ENCODE measurements at places on chromosomes 7 and 10.

GRCh38 chr10:32348297-32349198 is 1.6 kb upstream of the EPC1 start:
- DNase-seq: no peak

DNA sequence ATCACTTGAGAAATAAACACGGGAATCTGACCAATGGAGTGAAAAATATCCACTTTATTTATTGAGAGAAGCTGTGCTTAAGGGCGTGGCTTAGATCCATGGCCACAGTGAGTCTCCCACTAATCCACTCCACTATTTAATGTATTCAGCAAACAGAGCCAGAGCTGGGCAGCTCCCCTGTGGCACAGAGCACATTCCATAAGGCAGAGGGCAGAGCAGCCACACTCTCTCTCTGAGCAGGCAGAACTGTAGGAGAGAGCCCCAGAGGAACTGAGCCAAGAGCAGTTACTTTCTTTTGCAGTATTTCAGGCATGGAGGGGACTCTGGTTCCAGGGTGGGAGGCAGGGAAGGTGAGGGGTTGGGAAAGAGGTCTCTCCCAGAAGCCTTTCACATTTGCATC is 106.0 kb downstream of the GALNT17 start:
- no peak for DNase-seq

GRCh38 chr7:33547880-33548279 is 357.5 kb upstream of the BMPER start:
- no peak for DNase-seq

GRCh38 chr10:77661100-77661499 is 23.5 kb upstream of the KCNMA1 start:
- no peak for DNase-seq

- DNase-seq: no peak
Observed at GRCh38 chr7:95501261-95501832, 15.6 kb downstream of the ASB4 start.

DNA sequence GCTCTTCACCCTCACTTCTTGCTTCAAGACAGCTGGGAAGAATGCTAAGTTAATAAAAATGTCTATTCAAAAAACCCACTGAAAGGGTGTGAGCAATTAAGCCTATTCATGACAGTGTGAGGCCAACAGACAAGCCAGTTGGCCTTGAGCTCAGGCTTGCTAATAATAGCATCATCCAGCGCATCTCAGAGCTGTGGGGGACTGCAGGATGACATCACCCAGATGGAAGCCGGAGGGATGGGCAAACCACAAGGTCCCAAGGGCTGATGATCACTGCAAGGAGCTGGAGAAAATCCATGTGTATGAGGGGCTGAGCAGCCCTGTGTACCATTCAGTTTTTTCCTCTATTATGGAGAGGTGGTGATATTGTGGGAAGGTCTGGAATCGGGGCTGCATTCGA is 770.4 kb downstream of the TNS3 start:
- DNase-seq: no peak

DNA sequence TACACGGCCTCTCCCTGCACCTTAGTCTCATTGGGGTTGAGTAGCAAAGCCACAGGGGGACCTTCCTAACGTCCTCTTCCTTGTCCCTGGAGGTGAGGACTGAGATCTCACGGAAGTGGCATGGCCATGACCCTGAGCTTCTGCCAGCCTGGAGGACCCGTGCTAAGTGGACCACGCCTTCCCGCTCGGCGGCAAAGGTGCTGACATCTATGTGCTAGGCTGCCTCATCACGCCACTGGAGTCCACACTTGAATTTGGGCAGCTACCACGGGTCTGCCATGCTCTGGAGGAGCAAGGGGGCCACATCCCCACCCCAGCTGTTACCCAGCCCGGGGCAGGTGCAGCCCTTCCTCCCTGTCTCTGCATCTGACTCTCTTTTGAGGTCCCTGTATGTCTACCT is 15.3 kb downstream of the GHRHR start:
- no peak for DNase-seq

GRCh38 chr7:150476819-150477631 is 26.6 kb downstream of the GIMAP8 start:
- no peak for DNase-seq

DNA sequence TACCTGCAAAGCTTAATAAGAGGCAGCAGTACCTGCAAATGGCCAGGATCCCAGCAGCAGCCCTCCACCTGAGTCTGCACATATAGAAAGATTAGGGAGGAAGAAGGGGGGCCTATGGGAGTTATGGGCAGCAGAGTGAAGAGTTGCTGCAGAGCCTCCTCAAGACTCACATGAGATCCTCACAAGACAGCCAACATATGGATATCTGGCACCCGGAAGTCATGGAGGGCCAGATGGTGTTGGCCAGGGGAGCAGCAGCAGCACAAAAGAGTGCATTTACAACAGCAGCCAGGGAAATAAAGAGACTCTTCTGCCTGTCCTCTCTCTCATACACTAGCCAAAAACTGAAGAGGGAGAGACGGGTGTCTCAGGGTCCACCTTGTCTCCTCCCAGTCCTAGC is 4.0 kb upstream of the TAS2R40 start:
- DNase-seq: no peak

DNA sequence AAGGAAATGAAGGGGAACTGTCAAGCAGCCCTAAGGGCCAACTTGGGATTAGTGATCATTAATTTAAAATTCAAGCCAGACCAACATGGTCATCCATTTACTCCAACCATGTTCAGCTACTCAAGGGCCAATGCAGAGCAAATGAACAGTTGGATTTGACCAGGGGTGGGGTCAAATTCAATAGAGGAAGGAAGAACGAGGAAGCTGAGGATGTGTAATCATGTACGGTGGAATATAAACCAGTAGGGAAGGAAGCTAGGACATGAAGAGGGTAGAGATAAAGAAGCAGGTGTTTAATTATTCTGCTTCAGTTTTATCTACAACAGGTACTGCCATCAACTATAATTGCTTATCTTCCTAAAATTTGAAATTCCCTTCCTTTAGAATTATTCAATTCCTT is 81.6 kb downstream of the HIBADH start:
- no peak for DNase-seq

DNA sequence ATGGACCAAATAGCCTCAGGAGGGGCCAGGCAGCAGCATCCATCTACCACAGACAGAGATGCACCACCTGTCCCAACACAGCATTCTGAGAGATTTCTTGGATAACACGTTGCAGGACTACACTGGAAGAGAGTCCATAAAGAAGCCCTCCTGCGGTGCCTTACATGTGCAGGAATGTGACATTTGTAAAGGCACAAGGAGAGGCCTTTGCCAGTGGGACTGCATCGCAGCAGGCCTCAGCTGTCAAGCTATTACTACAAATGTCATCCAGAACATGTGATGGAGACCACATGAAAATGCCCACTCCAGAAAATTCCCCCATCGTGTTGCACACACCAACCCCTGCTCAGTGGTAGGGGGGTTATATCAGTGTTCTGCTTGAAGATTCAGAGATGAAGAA is 77.4 kb downstream of the ATXN7L1 start:
- DNase-seq: no peak

- DNase-seq: no peak
Observed at GRCh38 chr10:30583778-30584415, 45.7 kb downstream of the LYZL2 start.

- DNase-seq: no peak
Observed at GRCh38 chr7:12630513-12630819, 57.0 kb upstream of the ARL4A start.
